Activated T-helper 1 cell treated with Interleukin-2 at 50 U/mL for 16 hours (primary cell): ENCODE measurements at places on chromosomes 4 and X.

GRCh38 chrX:48540028-48540375, 488 bp downstream of the TBC1D25 start:
- DNase-seq = peak; percentile 10

- no peak for DNase-seq
These were observed 17.5 kb upstream of the FAM241A start for GRCh38 chr4:112127803-112128202.

- DNase-seq = no peak
These were observed 204.4 kb upstream of the MAMLD1 start for GRCh38 chrX:150158554-150159332.

- DNase-seq = no peak
These were observed 300.0 kb downstream of the ANK2 start for GRCh38 chr4:113349430-113349829.

- no peak for DNase-seq
These were observed 35.5 kb downstream of the NCAPG start for GRCh38 chr4:17846266-17846665.

DNA sequence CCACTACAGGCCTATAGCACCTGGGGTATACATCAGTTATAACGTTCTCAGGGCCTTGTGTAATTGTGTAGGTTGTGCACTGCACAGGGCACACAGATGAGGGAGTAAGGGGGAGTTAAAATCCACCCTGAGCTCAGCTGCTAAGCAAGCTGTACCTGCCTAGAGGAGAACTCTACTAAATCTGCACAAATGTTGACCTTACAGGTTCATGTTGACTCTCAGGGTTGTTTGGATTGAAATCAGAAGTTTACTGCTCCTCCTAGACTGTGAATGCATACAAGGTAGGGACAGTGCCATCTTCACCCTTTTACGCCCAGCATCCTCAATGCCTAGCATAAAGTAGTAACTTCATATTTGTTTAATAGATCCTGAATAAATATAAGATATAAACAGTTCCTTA, 89.8 kb downstream of the SMARCA1 start:
- DNase-seq = no peak

- DNase-seq = no peak
These were observed 27.8 kb upstream of the RNF128 start for GRCh38 chrX:106698693-106699092.

DNA sequence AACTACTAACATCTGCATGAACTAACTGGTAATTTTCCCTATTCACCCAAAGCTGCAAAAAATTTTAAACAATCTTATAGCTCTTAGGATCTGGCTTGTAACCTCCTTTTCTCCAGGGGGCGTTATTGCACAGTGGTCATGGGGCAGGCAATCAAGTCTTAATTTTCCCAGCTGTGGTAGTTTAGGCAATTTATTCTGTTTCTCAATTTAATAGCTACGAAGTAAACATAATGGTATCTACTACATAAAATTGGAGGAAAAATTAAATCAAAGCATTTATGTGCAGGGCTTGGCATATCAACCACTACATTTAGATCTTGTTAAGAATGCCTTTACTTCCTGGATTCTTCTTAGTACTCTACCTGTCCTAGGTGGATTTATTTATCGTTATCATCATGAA, 137.4 kb upstream of the GUCY1A1 start:
- DNase-seq = no peak

- DNase-seq = no peak
These were observed 1410.9 kb downstream of the PCDH18 start for GRCh38 chr4:136121426-136121825.

- DNase-seq = no peak
These were observed 78.1 kb upstream of the BOD1L1 start for GRCh38 chr4:13705521-13706041.

DNA sequence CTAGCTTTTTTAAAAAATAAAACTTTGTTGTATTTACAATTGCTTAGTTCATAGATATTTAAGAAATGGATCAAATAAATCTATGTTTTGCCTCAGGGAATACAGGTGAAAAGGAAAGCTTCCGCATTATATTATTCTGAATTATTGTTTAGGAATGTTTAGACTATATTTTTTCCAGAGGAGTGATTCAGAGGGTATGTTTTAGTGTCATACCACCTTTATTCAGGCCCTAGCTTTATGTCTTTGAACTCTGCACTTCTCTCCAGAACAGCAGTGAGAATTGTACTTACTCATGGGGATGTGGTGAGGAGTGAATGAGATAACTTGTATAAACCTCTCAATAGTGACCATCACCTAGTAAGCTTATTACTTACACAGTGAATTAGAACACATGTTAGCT, 14.0 kb downstream of the SLIT2 start:
- DNase-seq = no peak

DNA sequence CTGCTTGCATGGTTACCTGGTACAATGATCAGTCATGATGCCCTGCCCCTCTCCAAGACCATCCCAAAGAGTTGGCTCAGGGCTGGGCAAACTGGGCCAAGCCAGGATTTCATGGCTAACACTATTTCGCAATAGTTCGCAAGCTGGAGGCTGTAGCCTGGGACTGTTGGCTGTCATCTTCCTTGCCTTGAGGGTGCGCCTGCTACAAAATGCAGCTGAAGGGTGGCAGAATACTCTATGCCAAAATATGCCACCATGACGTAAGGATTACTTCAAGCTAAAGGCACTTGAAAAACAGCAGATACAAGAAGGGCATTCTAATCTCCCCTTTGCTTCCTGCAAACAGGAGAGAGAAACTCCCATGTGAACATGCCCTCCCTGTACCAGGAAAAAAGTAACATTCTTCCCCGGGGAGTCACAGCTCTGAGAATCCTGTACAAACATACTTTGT, 21.0 kb downstream of the SAT1 start:
- DNase-seq = no peak

GRCh38 chr4:121114756-121115155, 42.4 kb upstream of the NDNF start:
- DNase-seq = no peak

GRCh38 chr4:24668956-24669355, 84.6 kb upstream of the DHX15 start:
- DNase-seq = no peak

- DNase-seq = no peak
These were observed 151.5 kb downstream of the CENPC start for GRCh38 chr4:67393699-67394281.

GRCh38 chrX:45850775-45851433, 650.2 kb upstream of the DIPK2B start:
- peak; percentile 4 for DNase-seq

GRCh38 chrX:131671735-131672134, 127.9 kb downstream of the OR13H1 start:
- no peak for DNase-seq

DNA sequence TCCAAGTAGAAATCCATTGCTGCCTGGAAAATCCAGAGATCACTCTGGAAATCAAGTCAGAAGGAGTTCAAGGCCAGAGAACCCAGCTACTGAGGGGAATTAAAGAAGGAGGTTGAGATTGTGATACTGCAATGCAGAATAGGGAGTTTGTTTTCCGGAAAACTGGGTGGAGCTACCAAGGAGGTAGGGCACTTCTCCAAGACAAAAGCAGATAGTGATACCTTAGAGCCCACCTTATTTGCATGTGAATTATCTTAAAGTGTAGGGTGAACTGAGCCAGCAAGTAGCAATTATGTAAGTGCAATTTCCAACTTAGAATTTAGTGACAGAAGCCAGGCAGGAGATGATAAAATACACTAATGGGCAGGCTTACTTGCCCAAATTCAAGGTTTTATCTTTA, 178.9 kb downstream of the MID1 start:
- no peak for DNase-seq

GRCh38 chrX:151675121-151675746, 20.0 kb upstream of the PRRG3 start:
- no peak for DNase-seq

DNA sequence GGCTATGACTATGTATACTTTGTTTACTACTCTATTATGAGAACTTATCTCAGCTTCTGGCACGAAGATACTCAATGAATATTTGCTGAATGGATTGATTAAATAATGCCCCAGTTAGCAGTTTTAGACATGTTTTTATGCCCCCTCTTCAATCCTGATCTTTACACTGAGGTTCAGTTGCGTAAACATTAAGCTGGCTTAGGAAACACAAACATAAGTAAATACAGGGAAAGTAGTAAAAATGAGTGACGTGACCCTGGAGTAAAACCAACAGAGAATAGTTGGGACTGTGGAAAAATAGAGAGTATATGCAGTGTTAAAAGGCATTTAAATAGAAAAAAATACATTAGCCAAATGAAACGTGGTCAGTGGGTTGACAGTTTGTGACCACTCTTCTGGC, 387.0 kb upstream of the ACTRT1 start:
- no peak for DNase-seq

DNA sequence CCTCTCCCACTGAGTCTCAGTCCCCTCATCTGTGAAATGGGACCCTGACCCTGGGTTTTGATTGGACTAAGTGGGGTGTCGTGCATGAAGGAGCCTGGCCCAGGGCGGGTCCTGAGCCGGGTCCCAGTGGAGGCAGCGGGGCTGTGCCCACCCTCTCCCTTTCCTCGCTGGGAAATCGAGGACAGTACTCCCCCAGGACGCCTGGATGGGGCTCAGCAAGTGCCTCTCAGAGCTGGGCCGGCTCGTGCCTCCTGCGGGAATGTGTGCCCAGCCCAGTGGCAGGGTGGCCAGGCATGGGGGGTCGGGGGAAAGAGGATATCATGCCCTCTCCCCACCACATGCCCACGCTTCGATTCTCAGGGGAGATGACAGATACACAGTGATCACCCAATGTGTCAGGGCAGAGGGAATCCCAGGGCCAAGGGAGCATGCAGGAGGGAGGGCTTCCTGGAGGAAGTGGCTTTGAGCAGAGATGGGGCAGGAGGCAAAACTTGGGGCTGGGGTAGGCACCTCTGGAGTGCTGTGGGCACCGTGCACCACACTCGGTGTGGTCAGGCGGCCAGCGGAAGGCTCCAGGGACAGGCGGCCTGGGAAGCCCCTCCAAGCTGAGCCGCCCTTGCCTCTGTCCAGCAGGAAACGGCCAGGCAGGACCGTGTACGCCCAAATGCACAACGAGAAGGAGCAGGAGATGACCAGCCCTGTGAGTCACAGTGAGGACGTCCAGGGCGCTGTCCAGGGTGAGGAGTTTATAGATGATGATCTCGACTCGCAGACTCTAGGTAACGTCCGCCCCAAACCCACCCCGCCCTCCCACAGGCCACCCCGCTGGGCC, 203.0 kb downstream of the AFAP1 start:
- DNase-seq = no peak

- no peak for DNase-seq
These were observed 3.0 kb downstream of the FNIP2 start for GRCh38 chr4:158771776-158772175.

GRCh38 chr4:177464026-177464425, 21.8 kb upstream of the AGA start:
- no peak for DNase-seq

DNA sequence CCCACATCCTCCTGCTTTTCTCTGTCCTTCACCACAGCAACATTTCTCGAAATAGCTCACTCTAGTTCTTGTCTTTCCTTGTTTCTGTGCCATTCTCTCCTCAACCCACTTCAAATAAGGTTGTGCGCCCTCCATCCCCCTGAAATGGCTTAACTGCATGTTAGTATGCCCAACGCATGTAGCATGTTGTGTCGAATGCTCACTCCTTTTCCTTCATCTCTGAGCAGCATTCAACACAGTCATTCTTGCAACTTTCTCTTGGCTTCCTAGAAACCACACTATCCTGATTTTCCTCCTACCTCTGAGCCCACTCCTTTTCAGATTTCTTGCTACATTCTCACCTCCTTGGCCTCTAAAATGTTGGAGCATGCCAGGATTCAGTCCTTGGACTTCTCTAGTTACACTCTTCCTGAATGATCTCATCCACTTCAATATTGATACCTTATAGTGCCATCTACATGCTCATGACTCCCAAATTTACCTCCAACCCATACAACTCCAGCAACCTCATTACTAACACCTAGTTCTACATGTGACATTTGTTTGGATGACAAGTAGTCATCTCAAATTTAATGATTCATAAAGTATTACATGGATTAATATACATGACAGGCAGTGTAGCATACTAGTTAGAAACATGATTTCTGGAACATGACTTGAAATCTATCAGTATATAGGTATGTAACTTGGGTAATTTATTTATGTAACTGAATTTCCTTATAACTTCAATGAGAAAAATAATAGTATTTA, 22.3 kb downstream of the RBMX start:
- DNase-seq = no peak

DNA sequence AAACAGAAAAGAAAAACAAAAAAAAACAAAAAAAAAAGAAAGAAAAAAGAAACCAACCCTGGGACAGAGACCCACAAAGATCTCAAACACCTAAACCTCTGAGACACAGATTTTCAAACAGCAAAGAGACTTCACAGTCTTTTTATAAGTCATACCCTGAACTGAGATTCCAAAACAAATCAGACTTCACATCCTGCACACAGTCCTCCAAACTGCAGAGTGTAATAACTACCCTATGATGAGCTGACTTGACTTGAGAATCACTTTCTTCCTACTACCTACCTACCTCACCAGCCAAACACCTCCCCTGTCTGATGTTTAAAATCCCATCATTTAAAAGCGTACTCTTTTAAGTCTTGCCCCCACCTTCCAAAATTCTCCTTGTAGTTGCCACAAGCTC, 25.2 kb upstream of the GLOD5 start:
- DNase-seq = no peak

DNA sequence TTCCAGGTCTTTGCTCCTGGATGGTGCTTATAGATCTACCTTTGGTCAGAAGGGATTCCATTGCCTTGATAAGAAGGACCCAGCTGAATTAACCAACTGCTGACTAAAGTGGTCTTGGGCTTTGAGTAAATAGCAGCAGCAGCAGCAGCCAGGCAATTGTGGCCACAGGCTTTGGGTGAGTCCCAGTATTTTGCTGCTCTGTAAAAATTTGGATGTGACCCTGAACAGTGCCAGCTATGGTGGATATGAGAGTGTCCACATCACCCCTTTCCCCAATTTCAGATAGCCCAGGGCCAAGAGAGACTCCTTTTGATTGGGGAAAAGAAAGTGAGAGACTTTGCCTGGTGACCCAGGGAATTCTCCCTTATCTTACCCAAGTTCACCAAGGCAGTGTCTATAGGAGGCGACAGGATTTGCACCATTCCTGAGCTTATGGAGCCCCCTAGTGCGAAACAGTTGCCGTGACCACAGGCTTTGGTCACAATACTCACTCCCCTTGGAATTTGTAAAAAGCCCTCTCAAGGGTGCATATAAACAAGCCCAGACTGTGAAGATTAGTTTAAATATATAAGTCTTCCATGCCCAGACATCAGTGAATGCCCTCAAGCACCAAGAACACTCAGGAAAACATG, 518.0 kb downstream of the TMA16 start:
- DNase-seq = no peak

- DNase-seq = no peak
These were observed 7.6 kb downstream of the SEPTIN11 start for GRCh38 chr4:76957004-76957738.

- DNase-seq = no peak
These were observed 361.4 kb downstream of the CBLL2 start for GRCh38 chrX:22634083-22634482.

- no peak for DNase-seq
These were observed 27.4 kb upstream of the SOD3 start for GRCh38 chr4:24768006-24768405.

DNA sequence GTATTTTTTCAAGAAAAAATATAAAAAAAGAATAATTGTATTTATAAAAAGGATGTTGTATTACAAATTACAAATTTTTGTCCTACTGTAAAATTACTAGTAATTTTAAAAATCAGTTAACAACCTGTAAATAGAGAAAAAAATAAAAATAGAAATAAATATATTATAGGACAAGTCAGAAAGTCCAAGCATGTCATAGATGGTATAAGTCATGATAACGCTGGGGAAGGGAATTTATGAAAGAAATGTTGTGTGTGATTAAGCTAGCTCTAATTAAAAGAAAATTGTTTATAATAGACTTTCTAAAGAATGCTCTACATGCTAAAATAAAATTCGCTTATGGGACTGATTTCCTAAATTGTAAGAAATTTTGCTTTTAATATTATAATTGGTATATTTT, 2329.9 kb downstream of the ARAP2 start:
- no peak for DNase-seq
